ENCODE measurements at places on chromosomes 6 and 20.
A peak's percentile ranks its signal among the peaks of the same experiment; 100 is the strongest.

GRCh38 chr20:8394308-8394945 lies 262.4 kb downstream of the PLCB1 start:
- no peak for DNase-seq

GRCh38 chr20:23926526-23926880 lies 47.0 kb upstream of the CST5 start:
- no peak for DNase-seq

DNA sequence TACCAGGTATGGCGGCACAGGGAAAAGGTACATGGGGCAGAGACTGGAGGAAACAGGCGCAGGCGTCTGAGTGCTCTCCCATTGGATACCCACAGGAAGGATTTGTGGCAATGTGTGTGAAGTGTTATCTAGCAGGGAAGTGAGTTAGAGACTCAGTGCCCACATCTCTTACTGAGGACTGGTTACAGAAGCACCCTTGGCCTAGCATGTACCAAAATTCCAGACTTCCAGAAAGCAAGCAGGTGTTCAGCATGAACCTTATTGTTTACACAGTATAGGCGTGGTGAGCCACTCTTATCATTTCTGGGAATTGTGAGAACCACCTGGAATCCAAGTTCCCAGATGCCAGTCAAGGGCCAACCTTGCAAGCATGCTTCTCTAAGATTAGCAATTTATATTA lies 14.2 kb downstream of the MANBAL start:
- no peak for DNase-seq

- no peak for DNase-seq
Measured at GRCh38 chr6:22751223-22751622, 181.9 kb downstream of the HDGFL1 start.

DNA sequence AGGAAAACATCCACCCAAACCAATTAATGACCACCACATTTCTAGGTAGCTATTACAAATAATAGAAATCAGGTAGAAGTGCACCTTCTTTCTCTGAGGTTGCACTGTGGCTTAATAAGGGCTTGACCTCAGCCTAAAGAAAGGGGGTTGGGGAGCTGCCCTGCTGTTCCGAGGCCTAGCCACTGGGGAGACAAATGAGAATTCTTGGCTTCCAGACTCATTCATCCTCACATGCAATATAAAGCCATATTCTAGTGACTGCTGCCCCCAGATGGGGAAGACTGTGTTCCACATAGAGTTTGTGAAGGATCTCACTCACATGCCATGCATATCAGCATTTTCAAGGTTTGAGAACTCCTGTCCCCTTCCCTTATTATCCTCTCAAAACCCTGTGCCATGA lies 22.9 kb downstream of the SAYSD1 start:
- DNase-seq, result no peak

- no peak for DNase-seq
Measured at GRCh38 chr6:3081960-3082359, 13.7 kb downstream of the RIPK1 start.

DNA sequence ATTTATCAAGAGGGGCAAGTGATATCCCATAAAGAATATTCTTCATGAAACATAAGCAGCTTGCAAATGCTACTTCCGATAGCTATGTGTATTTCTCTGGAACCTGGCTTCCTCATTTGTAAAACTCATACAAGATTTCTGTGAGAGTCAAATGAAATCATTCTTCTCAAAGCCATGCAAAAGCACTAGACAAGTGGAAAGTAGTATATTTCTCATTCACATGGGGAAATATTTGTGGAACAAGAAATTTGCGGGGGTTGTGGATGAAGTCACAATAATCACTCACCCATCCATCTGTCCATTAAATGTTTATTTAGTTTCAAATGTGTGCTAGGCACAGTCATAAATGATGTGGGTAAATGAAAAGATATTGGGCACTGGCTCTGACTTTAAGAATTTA lies 150.5 kb downstream of the IPCEF1 start:
- no peak for DNase-seq

DNA sequence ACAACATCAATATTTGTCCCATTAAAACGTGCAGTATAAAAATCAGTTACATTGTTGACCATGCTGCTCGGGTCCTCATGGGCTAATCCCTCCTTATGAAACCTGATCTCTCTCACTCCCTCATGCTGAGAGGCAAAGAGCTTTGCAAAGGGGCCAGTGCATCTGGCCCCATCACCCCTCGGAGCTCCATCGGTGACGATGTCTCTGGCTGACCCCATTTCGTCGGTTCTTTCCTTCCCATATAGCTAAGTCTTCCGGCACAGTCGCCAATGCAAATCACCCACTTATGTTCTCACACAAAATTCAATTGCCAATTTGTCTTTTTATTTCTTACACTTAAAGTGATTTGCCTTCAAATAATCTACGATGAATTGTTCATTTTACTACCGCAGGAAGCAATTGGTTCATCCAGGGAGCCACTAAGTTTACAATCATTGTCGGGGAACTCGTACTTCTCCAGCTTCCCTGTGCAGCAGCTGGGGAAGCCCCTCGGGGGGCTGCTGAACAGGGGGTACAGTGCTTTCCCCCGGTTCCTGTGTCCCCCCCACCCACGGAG lies 199.8 kb upstream of the CDH4 start:
- no peak for DNase-seq

DNA sequence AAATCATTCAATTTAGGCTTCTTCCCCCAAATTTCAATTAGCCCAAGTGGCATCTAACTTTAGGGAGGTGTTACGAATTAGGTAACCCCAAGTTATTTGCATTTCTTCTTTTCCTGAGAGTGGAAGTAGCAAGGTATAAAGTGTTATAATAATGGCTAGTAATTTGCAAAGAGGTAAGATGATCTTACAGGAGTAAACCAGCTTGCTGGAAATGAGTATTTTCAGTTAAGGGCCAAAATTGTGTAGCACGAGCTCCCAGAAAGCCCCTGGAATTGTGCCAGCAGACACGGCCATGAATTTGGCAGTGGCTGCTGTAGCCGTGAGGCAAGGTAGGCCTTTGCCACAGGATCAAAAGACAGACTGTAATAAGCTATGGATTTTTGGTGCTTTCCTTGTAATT lies 38.0 kb downstream of the CITED2 start:
- no peak for DNase-seq

DNA sequence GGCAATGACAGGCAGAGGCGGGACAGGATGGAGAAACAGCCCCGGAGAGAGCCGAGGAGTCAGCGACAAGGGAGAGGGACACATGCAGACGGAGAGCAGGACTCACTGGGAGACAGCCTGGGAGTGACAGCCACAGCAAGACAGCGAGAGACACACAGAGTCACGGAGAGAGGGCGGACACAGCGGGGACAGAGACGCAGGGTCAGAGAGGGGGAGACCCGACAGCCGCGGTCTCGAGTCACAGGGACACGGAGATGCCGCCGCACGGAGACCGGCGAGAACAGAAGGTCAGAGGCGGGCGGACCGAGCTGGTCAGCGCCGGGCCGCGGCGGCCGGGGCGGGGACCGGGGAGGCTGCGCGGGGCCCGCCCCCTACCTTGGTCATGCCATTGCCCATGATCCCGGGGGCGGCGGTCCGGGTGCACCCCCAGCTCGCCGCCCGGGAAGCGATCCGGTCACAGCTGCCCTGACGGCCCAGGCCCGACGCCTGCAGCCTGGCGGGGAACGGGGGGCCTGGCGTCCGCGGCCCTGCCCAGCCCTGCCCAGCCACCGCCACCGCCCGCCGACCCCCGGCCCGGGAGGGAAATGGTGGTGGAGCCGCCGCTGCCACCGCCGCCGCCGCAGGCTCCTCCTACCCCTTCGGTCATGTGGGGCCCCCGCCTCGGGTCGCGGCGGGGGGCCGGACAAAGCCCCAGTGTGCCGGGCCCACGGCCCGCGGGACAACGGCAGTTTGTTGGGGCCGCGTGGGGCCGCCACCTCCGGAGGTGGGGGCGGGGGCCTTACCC lies at the start of the genes DUSP15 and TTLL9:
Gene DUSP15, minus strand, starts transcription at position 586 of the 784 bp plus-strand sequence. Its CDS starts 190 bp downstream, at position 396.
Gene TTLL9, plus strand, starts transcription at position 693 of the 784 bp plus-strand sequence. CDS start 493 bp downstream, outside the sequence.
- DNase-seq, result no peak

- DNase-seq, result no peak
Measured at GRCh38 chr6:80094017-80094416, 12.5 kb upstream of the BCKDHB start.

DNA sequence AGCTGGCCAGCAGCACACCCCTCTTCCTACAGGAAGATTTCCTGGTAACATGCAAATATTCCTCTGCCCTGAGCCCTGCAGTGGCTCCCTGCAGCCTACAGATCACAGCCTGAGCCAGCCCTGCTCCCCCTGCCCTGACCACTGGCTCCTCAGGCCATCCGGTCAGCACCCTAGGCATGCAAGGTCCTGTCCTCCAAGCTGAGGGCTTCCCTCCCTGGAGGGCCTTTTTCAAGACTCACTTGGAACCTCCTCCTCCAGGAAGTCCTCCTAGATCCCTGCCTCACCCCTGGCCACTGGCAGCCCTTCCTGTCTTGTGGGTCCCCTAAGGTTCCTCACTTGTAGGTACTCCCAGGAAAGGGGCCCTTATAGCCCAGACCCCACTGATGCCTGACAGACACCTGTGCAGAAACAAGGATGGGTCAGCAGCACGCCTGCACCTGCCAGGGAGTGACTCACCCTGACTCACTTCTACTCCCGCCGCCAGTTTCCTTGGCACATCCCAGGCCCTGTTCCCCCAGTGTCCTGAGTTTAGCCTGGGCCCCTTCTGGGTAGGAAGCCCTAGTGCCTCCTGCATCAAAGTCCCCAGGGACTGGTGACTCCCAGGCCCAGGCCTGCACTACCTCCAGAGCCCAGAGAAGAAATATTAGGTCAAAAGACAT lies 3.2 kb downstream of the SLC4A11 start:
- no peak for DNase-seq

GRCh38 chr6:72647489-72647888 lies 25.6 kb downstream of the KCNQ5 start:
- no peak for DNase-seq

DNA sequence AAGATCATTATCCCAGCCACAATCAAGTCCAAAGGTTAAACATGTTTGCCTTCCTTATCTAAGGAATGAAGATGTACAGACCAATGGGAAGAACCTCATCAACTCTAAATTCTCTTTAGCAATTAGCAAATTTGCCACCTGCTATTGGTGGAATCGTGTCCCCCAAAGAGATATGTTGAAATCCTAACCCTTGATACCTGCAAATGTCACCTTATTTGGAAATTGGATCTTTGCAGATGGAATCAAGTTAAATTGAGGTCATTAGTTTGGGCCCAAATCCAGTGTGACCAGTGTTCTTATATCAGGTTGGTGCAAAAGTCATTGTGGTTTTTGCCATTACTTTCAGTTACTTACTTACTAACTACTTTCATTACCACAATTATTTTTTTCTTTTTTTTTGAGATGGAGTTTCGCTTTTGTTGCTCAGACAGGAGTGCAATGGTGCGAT lies 31.3 kb downstream of the KLHL31 start:
- no peak for DNase-seq

- DNase-seq, result no peak
Measured at GRCh38 chr6:142953373-142954273, 8.6 kb upstream of the HIVEP2 start.

DNA sequence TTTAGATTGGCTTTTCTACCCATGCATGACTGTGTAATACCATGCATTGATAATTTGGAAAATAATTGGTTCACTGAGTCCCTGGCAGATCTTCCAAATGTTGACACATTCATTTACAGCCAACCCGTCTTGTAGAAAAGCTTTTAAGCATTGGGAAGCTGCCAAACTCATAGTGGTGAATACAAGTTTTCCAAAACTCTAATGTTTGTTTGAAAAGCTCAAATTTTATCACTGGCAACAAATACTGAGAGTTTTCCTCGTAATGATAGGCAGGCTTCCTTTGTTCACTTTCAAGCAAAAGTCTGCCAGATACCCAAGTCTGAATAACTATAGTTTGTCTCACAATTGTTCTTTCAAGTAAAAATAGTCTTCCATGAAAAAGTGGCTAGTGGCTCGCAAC lies 143.0 kb downstream of the FIG4 start:
- no peak for DNase-seq

- no peak for DNase-seq
Measured at GRCh38 chr20:38178065-38178491, 13.0 kb upstream of the TGM2 start.

DNA sequence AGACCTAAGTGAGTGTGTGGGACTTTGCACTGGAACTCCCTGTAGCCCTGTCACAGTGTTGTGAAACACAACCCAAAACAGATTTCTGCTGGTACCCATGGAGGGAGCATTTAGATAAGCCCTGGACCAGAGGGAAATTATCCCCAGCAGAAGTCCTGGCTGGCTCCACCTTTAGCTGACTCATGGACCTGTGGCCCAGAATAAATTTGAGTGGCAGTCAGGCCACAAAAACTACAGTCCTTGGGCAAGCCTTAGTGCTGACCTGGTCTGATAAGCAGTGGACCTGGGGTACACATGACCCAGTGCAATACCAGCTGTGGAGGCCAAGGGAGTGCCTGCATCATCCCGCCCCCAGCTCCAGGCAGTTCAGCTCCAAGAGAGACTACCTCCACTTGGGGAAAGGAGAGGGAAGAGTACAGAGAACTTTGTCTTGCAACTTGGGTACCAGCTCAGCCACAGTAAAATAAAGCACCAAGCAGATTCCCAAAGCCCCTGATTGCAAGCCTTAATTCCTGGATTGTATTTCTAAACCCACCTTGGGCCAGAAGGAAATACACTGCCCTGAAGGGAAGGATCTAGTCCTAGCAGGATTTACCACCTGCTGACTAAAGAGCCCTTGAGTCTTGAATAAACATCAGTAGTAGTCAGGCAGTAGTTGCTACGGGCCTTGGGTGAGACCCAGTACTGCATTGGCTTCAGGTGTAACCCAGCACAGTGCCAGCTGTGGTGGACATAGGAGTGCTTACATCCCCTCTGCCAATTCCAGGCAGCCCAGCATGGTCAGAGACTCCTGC lies 140.4 kb upstream of the COL21A1 start:
- no peak for DNase-seq

DNA sequence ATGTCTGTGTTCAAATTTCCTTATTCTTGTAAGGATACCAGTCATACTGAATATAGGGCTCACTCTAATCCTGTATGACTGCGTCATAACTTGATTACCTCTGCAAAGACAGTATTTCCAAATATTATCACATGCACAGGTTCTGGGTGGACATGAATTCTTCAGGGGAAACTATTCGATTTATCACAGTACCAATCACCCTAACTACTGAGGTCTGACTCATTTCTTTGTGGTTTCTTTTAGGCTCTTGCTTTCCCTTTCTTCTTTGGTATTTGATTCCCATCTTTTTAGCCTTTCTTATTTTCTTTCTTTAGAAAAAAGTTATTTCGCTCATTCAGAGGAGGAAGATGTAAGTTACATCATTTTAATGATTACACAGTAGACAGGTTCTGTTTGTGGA lies 40.3 kb upstream of the TBX18 start:
- no peak for DNase-seq

- no peak for DNase-seq
Measured at GRCh38 chr6:41636833-41637193, 1.5 kb upstream of the MDFI start.

DNA sequence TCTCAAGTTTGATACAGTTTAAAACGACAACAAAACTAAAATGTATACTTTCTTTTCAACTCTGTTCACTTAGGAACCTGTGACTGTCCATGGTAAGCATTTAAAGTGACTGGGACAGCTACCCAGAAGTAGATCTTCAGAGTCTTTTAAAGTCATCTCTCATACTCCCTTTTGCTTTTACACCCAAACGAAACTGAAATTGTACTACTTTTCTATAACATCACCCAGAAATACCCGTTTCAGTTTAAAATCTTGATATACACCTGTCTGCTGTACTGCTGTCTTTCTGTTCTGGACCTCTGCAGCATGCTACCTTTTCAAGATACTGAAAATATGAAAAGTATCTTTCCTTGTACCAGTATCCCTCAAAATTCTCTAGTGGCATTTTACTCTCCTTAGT lies 170.4 kb upstream of the THEMIS start:
- DNase-seq, result no peak

GRCh38 chr20:32960849-32961731 lies 43.1 kb downstream of the SUN5 start:
- DNase-seq, result peak; percentile 74

- DNase-seq, result no peak
Measured at GRCh38 chr6:16129623-16130401, 926 bp downstream of the MYLIP start.
